Anterior cingulate cortex (tissue), 58 donors: ENCODE measurements at places on chromosomes 7 and 10.

GRCh38 chr7:4787947-4788626 lies 12.7 kb downstream of the AP5Z1 start:
- no peak for DNase-seq

- DNase-seq = no peak
Observed at GRCh38 chr7:21429786-21430574, 2.1 kb downstream of the SP4 start.

- DNase-seq = no peak
Observed at GRCh38 chr10:95626500-95626899, 30.0 kb downstream of the ALDH18A1 start.

GRCh38 chr7:30650421-30650808 lies 31.8 kb downstream of the CRHR2 start:
- no peak for DNase-seq

- DNase-seq = no peak
Observed at GRCh38 chr10:63498665-63499064, 22.5 kb upstream of the REEP3 start.

- no peak for DNase-seq
Observed at GRCh38 chr10:132448248-132448731, 51.3 kb downstream of the PWWP2B start.

DNA sequence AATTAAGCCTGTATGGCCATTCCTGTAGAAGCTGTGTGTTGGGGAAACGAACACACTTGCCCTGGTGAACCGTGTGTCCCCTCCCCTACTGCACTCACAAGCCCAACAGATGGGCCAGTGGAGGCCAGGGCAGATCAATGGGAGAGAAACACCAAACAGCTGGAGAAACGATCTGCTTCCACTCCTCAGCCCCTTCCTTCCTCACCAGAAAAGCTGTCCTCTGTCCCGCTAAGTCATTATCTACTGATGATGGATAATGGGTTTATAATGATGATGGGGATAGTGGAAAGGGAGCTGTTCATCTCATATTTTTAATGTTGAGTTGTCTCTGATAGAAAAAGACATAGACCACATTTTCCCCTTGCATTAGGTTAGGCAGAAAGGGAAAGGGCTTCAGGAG lies 99.7 kb downstream of the ELMO1 start:
- no peak for DNase-seq

- DNase-seq = no peak
Observed at GRCh38 chr10:2118201-2118600, 380.9 kb upstream of the ADARB2 start.

GRCh38 chr10:103941801-103942200 lies 23.8 kb upstream of the STN1 start:
- DNase-seq = no peak

DNA sequence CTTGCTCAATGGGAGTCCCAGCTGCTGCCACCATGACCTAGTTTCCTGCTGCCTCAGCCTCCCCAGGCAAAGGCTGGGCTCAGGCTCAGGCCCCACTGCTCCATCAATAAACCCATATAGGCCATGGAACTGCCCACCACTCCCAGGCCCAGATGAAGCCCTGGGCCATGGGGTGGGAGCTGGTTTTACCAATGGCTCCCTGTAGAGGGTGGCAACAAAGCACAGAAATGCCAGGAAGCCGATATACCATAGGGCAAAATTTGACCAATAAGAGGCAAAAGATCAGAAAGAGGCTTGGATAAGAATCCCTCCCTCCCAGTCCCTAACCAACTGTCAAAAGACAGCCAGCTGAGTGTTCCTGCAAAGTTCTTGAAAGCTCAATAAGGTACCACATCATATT lies 101.8 kb upstream of the DOCK1 start:
- DNase-seq = no peak

- DNase-seq = no peak
Observed at GRCh38 chr7:8175929-8176369, 86.0 kb downstream of the ICA1 start.

GRCh38 chr7:11760372-11760771 lies 71.6 kb downstream of the THSD7A start:
- no peak for DNase-seq

GRCh38 chr7:87342231-87342630 lies 3.2 kb upstream of the CROT start:
- DNase-seq = no peak

DNA sequence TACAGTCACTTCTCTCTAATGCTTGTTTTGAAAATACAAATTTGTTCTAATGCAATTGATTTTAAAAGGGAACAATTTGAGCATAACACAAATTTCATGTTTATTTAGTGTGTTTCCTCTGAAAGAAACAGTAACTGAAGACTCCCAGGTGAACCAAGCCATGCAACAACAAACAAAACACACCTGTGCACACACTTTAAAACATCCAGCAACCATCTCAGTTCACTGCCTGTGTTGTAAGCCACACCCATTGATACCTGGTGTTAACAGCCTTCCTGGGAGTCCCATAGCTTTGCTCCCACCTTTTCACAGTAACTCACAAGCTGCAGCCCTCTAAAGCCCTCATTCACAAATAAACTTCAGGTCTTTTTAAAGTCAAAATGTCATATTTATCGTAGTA lies 89.3 kb downstream of the DOCK4 start:
- DNase-seq = no peak

DNA sequence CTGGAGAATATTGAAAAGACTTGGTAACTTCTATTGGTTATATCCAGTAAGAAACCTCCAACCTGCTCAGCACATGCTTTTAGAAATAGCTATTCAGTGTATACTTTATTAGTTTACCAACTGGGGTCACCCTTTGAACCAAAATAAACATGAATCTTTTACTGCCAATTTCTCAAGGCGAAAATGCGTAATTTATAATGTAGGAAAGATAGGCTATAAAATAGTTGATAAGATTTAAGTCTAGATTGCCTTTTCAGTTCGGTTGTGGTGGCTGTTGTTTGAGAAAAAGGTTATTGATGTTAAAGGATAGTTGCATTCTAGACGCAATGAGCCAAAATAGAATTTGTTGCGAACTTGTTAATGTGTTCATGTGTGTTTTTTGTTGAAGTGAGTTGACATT lies 82.6 kb upstream of the OIT3 start:
- no peak for DNase-seq

GRCh38 chr7:33869176-33869575 lies 36.2 kb upstream of the BMPER start:
- DNase-seq = no peak

GRCh38 chr10:127600479-127600878 lies 51.4 kb downstream of the NPS start:
- DNase-seq = no peak

GRCh38 chr7:49850921-49851613 lies 77.6 kb downstream of the VWC2 start:
- no peak for DNase-seq

- no peak for DNase-seq
Observed at GRCh38 chr7:106339513-106340246, 54.9 kb upstream of the NAMPT start.

GRCh38 chr10:92068900-92069299 lies 145.3 kb downstream of the BTAF1 start:
- DNase-seq = no peak

GRCh38 chr7:130273081-130273932 lies 6.6 kb downstream of the CPA2 start:
- DNase-seq = no peak

DNA sequence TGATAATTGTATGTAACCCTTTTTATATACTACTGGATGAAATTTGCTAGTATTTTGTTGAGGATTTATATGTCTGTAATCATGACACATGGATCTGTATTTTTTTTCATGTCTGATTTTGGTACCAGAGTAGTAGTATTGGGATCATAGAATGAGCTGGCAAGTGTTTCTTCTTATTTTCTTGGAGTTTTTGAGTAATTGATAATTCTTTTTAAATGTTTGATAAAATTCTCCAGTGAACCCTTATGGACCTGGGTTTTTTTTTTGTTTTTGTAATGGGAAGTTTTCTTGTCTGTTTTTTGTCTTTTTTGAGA lies 28.4 kb downstream of the ZNF33A start:
- no peak for DNase-seq

DNA sequence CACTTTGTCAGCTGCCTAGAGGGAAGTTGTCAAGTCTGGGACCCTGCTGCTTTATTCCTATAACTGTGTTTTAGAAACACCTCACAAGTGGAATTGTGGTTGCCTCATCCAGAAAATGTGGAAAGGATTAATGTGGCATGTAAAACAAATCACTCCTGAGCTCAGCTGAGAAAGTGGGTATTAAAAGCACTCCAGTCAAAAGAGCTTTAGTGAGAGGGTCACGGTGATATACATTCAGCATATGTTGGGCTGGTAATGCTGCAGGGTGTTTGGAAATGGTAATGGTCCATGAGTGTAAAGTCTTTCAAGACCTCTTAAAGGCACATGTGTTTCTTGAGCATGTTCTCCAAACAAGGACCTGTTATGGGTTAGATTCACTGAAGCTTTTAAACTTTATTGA lies 318.2 kb upstream of the MEOX2 start:
- DNase-seq = no peak

GRCh38 chr10:5876181-5876768 lies 13.4 kb downstream of the ANKRD16 start:
- no peak for DNase-seq

GRCh38 chr7:149818536-149818840 lies 19.7 kb upstream of the ZNF862 start:
- no peak for DNase-seq

DNA sequence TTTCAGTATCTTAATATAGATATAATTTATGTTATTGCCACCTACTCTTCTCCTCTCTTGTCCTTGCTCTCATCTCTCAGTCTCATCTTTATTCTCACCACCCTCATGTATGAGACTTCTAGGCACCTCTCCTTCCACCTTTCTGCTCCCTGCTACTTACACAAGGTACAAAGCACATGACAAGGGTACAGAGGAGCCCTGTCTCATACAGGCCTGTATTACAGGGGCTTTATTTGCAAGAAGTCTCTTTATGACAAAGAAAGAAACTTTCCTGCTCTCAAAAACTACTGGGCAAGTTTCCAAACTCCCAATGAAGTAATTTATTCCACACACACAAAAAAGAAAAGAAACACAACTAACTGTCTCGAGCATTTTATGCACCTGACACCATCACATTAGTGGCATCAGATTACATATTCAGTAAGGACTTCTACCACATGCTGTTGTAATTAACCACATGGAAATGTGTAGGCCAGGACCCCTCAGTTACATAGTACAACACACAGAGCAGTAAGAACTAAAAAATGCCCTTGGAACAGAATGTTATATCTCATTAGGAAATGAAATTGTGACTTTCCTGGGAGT lies 253.1 kb downstream of the FZD1 start:
- DNase-seq = no peak

GRCh38 chr7:14836571-14837189 lies 65.9 kb downstream of the DGKB start:
- no peak for DNase-seq
